GM19239 (cell line): ENCODE measurements at places on chromosomes 11 and 22.

DNA sequence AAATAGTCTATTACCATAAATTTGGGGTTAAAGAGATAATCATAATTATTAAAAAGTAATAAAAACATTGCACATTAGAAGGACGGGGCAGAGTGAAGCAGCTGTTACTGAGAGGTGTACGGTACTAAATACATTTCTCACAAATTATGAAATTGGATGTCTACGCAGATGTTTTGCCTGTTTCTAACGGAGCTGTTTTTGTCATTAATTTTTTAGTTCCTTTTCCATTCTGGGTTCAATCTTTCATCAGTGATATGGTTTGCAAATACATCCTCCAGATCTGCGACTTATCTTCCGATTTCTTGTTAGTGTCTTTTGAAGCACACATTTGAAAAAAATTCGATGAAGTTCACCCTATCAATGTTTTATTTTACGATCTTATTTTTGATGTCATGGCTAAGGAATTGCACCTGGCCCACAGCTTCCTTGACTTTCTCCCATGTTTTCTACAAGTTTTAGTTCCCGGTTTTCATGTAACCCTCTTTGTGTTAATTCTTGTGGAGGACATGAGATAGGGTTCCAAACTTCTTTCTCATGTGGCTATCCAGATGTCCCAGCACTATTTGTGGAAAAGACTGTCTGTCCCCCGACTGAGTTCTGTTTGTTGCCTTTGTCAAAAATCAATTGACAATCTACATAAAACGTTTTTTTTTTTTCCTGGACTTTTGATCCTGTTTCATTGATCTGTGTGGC is 21.3 kb upstream of the KRTAP5-6 start:
- no peak for DNase-seq

DNA sequence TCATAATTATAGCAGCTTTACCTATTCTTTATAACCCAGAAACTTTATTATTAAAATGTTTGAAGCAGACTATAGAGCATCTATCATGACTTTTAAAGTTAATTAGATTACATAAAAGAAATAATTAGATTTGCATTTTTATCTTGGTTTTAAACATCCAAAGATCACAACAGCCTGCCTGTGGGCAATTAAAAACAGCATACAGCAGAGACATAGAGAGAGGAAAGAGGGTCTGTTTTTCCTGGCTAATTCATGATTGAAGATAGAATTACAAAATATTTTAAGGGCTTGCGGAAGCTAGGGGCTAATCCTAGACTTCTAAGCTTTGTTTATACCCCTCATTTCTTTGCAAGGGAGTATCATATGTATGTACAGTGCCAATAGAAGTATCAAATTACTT is 178.1 kb downstream of the SOX6 start:
- DNase-seq: no peak

DNA sequence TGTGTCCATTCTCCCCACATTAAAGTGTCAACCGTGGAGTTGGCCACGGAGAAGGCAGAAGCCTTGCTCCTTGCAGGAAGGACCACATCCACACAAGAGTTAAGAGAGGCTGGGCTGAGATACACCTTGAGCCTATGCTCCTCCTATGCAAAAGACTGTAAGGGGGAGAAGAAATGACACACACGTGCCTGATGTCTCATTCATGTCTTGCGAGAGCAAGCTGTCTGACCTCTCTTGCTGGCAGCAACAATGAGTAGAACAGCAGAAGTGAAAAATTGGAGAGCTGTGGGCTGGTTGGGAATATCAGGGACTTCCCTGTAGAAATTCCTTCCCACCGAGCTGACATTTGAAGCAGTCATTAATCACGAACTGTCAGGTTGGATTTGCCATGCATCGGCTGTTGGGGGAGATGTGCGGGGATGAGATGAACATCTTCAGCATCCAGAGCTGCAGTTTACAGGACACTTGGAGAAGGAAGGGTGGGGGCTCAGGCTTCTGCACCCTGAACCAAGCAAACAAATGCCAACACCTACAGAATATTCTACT is 139.3 kb downstream of the MYO18B start:
- DNase-seq: no peak

- no peak for DNase-seq
Observed at GRCh38 chr11:134537296-134537695, 125.3 kb upstream of the B3GAT1 start.

DNA sequence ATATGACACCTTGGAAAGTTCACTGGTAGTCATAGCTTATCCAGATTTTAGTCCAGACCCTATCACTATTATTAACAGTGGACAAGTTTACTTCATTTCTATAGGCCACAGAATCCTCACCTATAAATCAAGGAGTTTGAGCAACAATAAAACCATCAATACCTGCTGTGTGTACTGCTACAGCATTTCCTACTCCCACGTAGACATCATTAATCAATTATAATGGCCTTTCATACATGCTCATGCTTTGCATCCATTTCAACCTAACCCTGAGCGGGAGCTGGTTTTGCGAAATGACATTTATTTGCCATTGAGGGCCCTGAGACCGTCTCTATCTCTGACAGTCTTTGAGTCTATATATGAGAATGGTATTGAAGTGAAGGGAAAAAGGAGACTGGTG is 312.3 kb downstream of the FAT3 start:
- no peak for DNase-seq

DNA sequence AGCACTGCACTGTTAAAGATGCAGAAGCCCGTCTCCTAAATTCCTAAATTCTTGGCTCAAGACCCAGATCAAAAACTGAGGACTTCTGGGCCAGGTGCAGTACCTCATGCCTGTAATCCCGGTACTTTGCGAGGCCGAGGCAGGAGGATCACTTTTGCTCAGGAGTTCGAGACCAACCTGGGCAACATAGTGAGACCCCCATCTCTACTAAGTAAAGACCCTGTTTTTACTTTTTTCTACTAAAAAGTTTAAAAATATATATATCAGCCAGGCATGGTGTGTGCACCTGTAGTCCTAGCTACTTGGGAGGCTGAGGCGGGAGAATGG is 29.7 kb downstream of the PDGFB start:
- DNase-seq: no peak

DNA sequence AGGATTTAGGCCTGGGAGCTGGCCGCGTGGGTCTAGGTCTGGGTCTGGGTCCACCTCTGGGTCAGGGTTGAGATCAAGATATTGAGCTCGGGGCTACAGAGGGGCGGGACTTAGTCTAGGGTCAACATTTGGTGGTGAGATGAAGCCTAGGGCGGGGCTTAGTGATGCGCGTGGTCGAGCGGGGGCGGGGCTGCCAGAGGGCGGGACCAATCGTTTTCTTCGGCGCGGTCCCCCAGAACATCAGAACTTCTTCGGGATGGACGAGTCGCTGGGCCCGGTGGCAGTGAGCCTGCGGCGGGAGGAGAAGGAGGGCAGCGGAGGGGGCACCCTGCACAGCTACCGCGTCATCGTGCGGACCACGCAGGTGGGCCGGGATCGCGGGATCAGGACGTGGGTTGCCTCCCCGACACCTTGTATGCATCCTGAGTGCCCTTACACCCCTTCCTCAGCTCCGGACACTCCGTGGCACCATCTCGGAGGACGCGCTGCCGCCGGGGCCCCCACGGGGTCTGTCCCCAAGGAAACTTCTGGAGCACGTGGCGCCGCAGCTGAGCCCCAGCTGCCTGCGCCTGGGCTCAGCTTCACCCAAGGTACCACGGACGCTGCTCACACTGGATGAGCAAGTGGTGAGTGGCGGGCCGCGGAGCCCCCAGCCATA is 4.2 kb downstream of the SIPA1 start:
- DNase-seq: no peak

- DNase-seq: no peak
Observed at GRCh38 chr11:89490602-89490980, 584 bp downstream of the NOX4 start.

GRCh38 chr11:76280151-76280881 is 74.0 kb upstream of the WNT11 start:
- no peak for DNase-seq

DNA sequence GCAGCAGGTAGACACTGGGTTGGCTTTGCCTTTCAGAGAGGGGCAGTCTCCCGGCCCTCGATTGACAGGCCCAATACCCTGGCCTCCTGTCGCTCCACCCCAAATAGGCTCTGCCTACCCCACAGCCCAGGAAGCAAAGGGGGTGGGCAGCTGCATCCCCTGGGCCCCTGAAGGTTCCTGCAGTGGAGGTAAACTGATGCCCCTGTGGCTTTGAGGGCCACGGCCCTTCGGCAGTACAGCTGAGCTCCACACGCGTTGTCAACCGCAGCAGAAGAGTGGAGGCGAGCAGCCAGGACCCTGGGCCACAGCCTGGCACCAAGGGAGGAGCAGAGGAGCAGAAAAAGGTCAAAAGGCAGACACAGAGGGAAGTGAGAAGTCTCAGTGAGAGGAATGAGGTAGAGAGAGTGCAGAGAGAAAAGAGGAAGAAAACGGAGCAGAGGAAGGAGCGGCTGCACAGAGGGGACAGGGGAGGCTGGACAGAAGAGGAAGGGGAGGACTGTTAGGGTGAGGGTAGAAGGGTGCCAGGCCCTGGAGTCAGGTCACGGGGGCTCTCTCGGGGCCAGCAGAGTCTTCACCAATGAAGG is 64.0 kb downstream of the SLC22A12 start:
- no peak for DNase-seq

- DNase-seq: no peak
Observed at GRCh38 chr11:75273411-75274391, 33.1 kb downstream of the TPBGL start.

GRCh38 chr22:50206599-50206998 is 5.8 kb downstream of the SELENOO start:
- no peak for DNase-seq

DNA sequence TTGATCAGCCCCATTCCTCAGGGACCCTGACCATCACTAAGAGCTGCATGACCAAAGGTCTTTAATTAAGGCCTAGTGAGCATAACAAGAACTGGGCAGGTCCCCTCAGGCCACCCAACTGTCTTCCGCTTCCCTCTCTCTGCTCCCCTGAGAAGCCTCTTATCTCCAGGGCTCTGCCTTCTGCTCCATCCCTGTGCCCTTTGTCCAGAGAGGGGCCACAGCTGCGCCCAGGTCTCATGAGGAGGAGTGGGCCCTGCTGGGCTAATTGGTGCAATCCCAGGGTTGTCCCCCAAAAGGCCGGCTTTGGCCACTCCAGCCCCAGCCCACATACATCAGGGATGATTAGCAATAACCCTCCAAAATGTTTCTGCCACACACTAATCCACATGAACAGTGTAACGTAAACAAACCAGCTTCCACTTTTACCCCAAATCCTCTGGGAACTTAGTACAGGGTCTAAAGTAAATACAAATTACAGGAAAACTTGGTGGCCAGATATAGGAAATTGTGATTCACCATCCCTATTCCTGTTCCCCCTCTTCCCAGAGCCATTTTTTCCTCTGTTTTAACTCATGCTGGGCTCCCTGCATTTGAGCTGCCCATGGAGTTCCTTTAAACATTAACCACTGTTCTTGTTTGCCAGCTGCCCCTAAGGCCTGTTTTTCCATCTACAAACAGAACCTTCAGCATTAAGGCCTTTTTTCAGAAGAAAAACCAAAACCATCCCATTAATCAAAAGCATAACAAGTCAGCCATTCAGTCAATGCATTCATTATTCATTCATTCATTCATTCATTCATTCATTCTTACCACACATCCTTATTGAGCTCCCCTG is 34.6 kb upstream of the CAVIN3 start:
- no peak for DNase-seq

DNA sequence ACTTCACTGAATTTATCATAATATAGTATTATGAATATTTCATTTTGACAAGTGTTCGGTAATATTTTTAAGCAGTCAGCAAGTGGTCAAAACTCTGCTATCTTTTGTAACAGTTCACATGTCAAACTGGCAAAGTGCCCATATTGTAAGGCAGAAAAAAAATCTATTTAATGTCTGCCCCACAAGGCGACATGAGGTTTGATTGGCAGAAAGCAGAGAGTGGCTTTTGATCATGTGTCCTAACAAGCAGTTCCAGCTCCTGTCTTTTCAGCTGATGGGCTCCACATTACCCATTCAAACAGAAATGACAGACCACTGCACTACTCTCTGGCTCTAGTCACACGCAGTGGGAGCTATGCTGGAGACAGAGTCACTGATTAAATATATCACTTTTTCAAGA is 59.0 kb downstream of the SOX6 start:
- DNase-seq: no peak

GRCh38 chr11:115695677-115696364 is 191.6 kb upstream of the CADM1 start:
- DNase-seq: no peak

DNA sequence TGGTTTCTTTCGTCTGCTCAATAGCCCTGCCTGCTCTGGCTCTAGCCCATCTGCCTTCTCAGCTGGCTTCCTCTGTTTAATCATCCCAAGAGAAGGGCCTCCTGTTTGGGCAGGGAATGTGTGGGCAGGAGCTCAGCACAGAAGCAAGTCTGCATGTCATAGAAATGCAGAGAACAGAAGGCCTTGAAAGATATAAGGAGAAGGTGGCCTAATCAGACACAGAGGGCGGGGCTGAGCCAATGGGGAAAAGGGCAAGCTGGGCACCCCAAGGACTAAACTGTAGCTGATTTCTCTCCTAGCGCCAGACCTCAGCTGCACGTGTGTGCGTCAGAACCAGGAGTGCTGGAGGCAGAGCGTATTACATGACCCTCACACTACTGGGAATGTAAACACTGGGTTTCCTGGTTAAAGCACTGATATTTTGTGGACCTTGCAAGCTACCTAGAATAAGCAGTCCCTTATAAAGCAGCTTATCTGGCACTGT is 7.6 kb upstream of the CCKBR start:
- no peak for DNase-seq
